ENCODE measurements at places on chromosomes 11 and 22.

DNA sequence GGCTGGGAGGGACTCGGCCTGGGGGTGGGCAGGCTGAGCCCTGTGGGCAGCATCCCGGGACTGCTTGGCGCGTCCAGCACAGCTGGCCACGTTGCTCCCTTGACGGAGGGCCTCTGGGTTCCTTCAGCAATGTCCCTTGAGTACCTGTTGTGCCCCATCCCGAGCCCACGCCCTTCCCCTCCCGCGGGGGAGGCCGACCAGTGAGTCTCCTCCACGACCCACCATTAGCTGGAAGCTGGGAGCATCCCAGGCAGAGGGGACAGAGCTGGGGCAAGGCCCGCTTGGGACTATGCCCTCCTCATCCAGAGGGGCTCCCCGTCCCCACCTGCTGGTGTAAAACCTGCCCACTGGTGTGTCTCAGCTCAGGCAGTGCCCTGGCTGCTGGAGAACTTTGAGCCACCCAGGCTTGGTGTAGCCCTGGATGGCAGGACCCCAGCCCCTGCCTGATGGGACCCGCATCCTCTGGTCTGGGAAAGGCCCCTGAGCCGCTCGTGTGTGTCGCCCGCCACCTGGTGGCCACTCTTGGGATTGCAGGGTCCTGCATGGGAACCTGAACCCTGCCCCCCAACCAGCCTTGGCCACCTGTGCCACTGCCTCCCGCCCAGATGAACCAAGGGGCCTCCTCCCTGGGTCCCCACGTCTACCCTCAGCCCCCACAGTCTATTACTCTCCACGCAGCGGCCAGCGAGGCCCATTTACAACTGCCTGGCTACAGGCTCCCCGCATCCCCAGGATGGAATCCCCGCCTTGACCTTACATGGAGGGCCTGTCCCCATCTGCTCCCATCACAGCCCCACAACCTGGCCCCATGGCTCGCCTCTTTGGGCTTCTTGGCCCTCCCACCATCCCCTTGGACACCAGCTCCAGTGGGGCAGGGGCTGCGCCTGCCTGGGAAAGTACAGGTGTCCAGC is 16.6 kb upstream of the ARHGAP8 start:
- peak; percentile 70 for DNase-seq

DNA sequence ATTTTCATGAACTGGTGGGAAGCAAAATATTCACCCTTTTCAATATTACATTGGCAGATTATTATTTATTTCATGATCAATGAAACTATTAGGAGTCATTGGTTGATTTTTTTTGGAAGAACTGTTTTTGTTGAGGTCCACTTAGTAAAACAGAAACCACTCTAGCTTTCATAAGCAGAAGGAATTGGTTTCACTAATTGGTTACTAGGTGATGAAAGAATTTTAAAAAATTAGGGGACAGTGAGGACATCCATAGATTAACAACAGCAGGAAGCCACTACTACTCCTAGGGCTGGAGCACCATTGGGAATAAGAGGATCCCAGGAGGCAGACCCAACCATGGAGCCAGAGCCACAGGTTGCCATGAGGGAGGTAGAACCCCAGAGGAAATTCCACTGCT is 74.4 kb upstream of the KCNA4 start:
- DNase-seq: no peak

GRCh38 chr11:68026391-68027105 is 3.9 kb upstream of the NDUFS8 start:
- DNase-seq: no peak

GRCh38 chr11:66195867-66196266 is 72.6 kb upstream of the RAB1B start:
- no peak for DNase-seq

GRCh38 chr11:65452806-65453490 is 30.4 kb downstream of the NEAT1 start:
- DNase-seq: no peak

- no peak for DNase-seq
Observed at GRCh38 chr11:107408762-107409211, 48.8 kb downstream of the CWF19L2 start.

- no peak for DNase-seq
Observed at GRCh38 chr22:24105013-24105360, 76.3 kb upstream of the SUSD2 start.

- DNase-seq: no peak
Observed at GRCh38 chr11:109658190-109658589, 236.2 kb downstream of the C11orf87 start.

DNA sequence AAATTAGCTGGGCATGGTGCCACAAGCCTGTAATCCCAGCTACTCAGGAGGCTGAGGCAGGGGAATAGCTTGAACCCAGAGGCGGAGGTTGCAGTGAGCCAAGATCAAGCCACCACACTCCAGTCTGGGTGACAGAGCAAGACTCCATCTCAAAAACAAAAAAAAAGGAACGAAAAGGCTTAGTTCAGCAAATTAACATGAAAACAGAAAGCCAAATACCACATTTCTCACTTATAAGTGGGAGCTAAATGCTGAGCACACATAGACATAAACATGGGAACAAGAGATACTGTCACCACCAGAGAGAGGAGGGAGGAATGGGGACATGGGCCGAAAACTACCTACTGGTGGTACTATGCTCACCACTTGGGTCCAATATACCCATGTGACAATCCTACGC is 38.6 kb downstream of the SCGB1A1 start:
- no peak for DNase-seq

GRCh38 chr11:129375751-129376657 is at the start of gene BARX2:
TSS of gene BARX2 (plus strand) at chr11:129375848. CDS start at chr11:129376036, 188 bp downstream.
- DNase-seq: no peak

GRCh38 chr22:41598081-41598480 is 8.4 kb upstream of the PMM1 start:
- no peak for DNase-seq

- no peak for DNase-seq
Observed at GRCh38 chr11:67582011-67582410, 1.6 kb upstream of the GSTP1 start.

- no peak for DNase-seq
Observed at GRCh38 chr11:2129699-2130366, 9.4 kb downstream of the IGF2 start.

DNA sequence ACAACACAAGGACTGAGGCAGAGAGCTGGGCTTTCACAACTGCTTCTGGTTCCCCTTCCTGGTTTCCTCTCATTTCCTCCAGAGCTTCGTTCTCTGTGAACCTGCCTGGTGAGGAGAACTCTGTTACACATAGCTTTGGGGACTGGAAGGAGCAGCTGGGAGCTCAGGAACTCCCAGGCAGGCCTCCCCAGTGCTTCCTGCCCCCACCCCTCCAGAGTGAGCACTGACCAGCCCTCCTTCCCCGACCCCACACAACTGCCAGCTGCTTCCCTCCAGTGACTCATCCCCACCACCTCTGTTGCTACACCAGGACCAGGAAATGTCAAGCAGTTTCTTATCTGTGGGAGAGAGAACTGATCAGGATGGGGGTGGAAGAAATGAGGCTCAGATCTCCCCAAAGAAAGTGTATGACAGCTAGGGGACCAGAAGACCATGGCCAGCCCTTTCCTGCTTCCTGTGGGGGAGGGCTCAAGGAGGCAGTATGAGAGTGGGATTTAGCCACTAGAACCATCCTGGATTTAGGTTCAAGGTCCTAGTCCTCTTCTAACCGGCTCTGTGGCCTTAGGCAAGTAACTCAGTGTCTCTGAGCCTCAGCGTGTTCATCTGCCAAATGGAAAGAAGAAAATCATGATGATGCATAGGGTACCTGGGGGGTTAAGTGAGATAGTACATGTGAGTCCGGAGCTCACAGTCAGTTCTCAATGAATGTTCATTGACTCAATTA is 4.5 kb upstream of the TP53I11 start:
- peak; percentile 61 for DNase-seq

DNA sequence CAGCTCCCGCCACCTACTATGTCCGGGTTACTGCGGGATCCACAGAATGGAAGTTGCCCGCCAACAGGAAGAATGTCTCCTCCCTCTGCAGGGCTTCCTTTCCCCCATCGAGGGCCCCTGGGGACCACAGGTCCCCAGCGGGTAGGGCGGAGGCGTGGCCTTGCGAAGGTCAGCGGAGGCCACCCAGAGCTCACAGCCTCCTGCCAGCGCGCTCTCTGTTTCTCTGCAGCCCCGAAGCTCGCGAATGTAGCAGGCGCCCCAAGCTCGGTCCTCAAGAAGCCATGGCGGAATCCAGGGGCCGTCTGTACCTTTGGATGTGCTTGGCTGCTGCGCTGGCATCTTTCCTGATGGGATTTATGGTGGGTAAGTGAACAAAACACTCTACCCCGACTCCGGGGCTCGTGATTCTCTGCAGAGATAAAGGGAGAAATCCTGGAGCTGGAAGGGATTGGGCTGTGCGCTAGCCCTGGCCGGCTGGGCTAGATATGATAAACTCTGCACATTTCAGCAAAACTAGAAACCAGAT is at the start of gene NAALAD2:
NAALAD2 (plus strand) TSS at position 186 of the 526 bp plus-strand sequence; CDS start at position 282, 96 bp downstream.
- no peak for DNase-seq

GRCh38 chr11:77201991-77202841 is 74.2 kb downstream of the MYO7A start:
- DNase-seq: peak; percentile 7

DNA sequence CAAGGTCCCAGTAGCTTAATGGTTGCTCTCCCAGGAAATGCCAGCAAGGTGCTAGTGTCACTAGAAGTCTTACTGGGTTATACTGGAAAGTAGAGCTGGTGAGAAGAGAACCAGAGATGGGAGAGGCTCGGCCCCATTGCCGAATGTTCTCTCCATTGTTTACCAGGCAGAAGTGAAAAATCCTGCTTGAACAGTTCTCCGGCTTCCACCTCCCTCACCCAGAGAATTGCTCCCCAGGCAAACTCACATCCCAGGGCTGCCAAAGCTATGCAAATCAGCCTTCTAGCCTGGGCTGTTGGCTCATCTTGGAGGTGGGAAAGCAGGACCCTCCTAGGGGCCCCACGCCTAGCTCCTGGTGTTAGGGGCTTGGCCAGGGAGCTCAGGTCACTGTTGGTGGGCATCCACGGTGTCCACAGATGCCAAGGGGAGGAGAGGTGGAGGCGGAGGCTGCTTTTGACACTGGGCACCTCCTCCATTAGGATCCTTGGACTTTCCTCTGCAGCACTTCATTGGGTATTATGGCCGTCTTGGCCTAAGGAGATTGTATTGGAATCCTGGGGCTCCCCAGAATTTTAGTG is 20.1 kb downstream of the POU2F3 start:
- DNase-seq: no peak

- DNase-seq: no peak
Observed at GRCh38 chr22:44604455-44604854, 97.5 kb upstream of the PRR5 start.

DNA sequence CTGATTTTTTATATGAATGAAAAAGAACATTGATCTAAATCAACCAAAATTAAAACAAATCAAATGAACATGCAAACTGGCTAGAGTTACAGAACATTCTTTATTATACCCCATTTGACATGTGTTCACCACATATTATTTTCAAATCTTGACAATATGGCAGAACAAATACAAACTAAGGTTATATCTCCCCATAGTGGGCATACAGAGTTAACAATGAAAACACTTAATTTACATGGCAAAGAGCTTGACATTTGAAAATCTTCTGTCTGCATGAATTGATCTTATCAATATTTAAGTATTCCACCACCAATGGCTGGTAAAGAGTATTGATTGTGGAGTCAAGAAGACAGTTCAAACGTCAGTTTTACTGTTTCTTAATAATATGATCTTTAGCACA is 197.9 kb upstream of the ANO3 start:
- DNase-seq: no peak

- no peak for DNase-seq
Observed at GRCh38 chr11:116648247-116649174, 124.3 kb downstream of the BUD13 start.

DNA sequence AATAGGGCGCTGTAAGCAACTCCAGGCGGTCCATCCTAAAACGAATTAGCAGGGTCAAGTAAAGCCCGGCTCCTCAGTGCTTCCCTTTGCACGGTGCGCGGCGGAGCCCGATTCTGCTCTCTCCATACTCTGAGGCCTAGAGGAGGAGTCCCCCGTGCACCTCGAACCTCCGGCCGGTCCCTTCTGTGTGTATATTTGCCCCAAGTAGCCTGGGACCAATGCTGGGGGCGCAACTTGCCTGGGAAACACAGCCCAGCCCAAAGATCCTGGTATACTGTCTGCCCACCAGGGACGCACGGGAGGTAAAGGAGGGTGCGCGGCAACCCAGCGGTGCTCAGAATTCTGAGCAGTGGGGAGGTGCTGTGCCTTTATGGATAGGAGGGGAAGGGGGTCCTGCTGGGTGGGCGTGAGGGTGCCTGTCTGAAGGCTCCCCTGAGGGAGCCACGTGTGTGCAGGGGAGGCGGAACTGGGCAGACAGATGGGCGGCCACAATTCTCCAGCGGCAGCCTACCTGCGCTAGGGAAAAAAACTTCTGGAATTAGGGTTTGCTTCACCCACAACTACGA is 4.8 kb upstream of the TBX1 start:
- no peak for DNase-seq

DNA sequence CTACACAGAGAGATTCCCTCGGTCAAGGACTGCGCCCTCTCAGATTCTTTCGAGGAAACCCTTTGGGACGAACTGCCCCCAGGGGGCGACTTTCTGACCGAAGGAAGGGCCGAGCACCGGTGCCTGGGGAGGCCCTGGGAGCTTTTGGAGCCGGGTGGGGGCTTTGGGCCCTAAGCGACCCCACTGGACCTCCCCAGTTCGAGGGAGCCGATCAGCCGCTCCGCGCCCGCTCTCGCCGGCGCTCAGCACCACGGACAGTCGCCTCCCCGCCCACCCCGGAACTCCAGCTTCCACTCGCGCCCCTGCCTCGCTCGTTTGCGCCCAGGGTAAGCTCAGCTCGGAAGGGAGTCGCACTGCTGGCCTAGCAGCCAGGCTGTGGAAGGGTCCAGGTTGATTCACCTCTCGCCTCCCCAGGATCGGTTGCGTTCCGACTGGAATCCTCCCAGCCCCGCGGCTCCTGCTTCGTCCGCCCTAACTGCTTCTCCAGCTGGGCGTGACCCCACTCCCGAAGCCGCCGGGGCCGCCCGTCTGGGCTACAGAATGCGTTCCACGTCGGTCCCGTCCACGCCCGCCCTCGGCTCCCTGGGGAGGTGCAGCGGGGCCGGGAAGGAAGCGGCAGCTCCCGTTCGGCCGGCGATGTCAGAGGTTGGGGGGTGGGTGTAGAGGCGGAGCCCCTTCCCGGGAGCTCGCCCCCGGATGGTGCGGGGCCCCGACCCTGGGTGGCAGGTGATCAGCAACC is 428 bp downstream of the SCN3B start:
- DNase-seq: no peak

GRCh38 chr11:27886857-27887256 is 186.6 kb upstream of the BDNF start:
- DNase-seq: no peak

- no peak for DNase-seq
Observed at GRCh38 chr11:23252426-23252825, 392.2 kb upstream of the CCDC179 start.

- no peak for DNase-seq
Observed at GRCh38 chr11:45178890-45179671, 32.6 kb downstream of the PRDM11 start.

- DNase-seq: no peak
Observed at GRCh38 chr11:35168671-35169070, 29.7 kb downstream of the CD44 start.

GRCh38 chr22:16933291-16934282 is 74.4 kb downstream of the GAB4 start:
- DNase-seq: no peak
